MV-4-11 (cell line): ENCODE measurements at places on chromosomes 1 and 21.

GRCh38 chr1:205375835-205376545 is 19.3 kb upstream of the KLHDC8A start:
- DNase-seq, result no peak

GRCh38 chr1:156226116-156226538 is 13.3 kb downstream of the PMF1 start:
- peak; percentile 80 for DNase-seq

DNA sequence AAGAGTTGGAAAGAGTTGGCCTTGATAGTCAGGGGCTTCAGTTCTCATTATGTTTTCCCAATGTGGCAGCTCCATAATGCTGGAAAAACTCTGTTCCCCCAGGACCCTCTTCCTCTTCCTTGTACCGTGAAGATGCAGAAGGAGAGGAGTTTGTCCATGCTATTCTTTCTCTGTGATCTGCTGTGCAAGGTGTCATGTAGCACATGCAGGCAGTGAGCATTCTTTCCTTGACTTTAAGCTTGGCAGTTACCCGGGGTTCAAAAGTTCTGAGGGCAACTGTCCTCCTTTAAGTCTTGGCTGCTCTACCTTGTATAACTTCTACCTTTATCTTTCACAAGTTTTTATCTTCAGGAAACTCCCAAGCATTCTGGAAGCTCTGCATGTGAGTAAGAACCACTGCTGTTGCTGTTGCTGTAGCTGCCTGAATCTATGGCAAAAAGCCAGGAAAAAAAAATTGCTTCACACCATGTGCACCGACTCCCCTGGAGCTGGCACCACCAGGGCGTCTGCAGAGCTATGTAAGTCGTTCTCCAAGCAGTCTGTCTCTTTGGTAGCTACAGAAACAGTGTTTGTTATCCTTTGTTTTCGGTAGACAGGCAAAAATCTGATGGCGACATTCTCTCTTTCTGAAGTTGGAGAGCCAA is 42.7 kb upstream of the SLC16A1 start:
- DNase-seq, result peak; percentile 49

GRCh38 chr1:224504297-224505041 is 69.9 kb upstream of the WDR26 start:
- DNase-seq, result no peak

GRCh38 chr1:156992215-156992614 is 53.3 kb downstream of the ARHGEF11 start:
- no peak for DNase-seq

- DNase-seq, result no peak
Measured at GRCh38 chr1:171909711-171910110, 68.4 kb downstream of the DNM3 start.

DNA sequence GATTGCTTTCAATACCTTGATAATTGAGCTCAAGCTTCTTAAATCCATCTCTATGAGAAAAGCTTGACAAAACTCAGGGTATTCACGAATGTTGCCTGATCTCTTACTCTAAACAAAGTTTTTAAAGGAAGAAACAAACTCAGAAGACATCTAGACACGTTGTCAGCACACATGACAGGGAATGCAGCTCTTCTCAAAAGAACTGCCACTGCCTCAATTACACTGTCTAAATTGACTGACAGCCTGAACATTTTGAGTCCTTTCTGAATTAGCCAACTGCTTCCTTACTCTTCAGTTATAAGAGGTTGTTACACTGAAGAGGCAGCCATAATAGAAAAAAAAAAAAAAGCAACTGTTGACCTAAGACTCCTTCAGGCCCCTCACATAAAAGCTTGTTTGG is 1646.7 kb upstream of the B3GALT2 start:
- DNase-seq, result no peak

DNA sequence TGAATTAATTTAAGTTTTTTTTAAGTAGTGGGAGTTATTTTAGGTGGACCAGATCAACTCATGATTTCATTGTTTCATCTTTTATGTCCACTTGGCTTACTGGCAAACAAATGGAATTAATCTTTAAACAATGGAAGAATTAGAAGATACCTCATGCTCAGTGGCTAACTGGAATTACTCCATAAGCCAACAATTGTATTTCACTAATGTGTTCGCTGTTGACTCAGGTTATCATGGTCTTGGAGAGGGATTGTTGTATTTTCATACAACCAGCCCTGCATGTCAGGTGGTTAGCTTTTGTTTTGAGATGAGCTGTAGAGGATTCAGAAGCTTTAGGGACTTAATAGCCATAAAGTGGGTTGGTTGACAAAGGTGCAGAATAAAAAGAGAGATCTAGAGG is 57.2 kb upstream of the HMCN1 start:
- DNase-seq, result no peak

DNA sequence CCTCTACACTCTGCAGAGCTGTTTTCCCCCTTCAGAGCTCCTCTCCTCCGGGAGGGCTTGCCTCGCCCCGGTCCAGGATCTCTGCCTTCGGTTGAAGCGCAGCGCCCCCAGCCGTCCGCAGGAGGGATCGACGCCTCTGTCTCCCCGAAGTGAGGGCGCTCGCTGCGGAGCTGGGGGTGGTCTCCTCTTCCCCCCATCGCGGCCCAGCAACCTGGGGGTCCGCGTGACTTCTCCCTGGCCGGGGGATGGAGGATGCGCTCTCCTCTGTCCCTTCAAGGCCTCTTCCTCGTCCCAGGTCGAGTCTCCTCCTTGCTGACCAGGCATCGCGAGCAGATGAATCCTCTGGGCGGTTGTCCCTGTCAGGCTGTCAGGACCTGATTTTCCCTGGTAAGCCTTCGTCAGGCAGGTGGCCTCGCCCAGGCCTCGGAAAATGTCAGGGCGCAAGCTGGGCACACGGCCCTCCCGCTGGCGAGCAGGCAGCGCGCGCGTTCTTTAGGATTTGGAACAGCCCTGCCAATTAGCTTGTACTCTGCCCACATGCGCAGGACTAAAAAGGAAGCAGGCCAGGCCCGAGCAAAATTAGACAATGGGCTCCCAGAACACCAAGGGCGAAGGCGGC is 90.5 kb downstream of the EDEM3 start:
- DNase-seq, result peak; percentile 4

DNA sequence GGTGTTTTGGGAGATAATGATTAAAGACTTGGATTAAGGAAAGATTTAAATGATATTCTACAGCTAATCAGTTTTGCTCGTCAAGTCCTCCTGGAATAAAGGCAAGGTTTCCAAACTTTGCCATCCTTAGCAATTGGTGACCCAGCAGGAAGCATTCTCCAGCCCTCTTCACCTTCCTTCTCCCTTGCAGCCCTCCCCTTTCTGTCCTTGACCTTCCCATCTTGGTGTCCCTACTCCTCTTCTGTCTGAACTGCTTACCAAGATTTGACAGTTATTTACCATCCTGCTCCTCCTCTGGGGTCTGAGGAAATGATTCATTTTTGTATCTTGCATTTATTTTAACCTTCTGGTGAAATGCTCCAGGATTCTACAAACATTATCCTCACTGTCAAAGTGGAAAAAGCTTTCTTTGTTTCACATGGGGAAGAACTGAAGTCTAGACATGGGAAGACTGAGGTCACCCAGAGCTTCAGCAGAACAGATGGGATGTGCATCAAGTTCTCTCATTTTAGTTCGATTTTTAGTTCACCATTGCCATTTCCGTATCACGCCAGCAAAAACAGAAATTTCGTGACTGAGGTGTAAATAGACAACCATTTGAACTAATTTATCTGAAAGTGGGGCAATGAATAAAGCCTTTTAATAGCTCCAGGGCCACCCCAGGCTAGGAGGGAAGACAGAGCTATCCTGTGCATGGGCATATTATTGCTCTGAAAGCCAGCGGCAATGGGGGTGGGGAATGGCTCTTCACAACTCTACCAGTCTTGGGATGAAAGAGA is 504.4 kb upstream of the PLXNA2 start:
- DNase-seq, result no peak

DNA sequence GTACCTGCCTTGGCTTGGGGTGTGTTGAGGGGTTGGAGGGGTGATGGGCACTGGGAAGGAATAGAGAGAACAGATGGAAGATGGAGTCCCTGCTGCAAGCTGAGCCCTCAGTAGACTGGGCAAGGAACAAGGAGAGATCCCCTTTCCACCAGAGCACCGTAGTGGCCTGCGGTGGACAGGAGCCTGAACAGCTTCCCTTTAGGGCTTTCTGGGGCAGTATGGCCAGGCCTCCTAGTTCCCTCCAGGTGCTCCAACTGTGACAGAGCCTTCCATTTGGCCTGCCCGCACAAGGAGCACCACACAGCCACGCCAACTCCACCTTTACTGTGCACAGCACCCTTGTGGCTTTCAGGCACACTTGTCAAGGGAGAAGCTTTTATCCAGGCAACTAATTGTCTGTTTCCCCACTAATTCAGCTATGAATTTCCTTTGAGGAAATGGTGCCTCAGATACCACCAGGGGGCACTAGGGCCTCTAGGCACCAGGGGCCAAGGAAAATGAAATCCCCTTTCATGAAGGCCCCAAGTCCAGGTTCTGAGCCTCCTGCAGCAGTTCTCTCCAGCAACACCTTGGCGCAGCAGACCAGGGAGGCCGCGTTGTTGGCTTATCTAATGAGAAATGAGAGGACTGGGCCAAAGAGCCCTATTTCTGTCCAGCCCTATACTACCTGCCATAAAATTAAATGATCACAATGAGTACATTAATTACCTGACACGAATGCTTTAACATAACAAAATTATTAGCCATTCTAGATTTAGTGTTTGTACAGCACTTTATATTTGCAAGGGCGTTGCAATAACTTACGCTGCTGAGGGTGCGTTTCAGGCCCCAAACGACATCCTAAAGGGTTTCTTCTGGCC is 23.1 kb upstream of the ERI3 start:
- DNase-seq, result peak; percentile 35

DNA sequence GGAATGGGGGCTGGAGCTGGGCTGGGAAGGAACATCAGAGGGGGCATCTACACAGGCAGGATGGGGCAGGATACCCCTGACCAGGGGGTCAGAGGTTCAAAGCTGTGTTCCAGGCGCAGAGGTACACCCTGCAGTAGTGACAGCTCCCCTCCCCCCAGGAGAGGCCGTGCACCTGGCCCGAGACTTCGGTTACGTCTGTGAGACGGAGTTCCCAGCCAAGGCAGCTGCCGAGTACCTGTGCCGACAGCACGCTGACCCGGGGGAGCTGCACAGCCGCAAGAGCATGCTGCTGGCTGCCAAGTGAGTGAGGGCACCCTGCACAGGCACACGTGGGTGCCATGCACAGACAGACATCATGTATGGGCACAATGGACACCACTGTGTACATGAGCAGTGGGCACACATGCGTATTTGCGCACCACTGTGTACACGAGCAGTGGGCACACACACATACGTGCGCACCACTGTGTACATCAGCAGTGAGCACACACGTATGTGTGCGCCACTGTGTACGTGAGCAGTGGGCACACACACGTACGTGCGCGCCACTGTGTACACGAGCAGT is 17.4 kb downstream of the TFAP2E start:
- DNase-seq, result no peak

GRCh38 chr1:151193856-151194255 is 3.9 kb upstream of the VPS72 start:
- no peak for DNase-seq

GRCh38 chr1:23544444-23545389 is 13.7 kb upstream of the E2F2 start:
- peak; percentile 57 for DNase-seq

DNA sequence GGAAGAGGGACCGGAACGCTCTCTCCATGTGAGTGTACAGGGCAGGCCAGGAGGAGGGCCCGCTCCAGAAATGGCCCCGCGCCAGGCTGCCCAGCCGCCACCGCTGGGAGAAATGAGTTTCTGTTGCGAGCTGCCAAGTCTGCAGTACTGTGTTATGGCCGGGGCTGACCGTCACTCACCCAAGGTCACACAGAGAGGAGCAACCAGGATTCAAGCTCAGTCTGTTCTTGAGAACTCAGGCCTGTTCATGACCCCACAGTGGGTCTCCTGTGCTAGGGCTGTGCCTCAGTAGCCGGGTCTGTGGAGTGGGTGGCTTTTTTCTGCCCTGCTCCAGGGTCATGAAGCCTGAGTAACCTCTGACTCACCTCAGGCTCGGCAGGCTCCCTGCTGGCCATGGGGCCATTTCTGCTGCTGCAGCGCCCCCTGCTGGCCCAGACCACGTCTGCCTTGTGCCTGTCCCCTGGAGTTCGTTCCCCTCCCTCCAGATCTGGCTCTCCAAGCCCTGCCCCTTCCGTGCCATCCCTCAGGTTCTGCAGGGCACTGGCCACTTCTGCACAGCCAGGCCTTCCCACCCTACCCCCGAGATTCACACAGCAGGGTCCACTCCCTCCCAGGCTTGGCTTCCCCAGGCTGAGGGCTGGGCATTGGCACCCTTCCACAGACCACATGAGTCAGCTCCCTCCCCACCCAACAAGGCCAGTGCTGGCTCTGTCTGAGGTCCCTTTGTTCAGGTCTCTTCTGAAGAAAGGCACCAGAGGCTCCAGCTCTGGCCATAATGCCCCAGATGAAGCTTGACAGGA is 51.8 kb downstream of the EDN2 start:
- DNase-seq, result peak; percentile 78

DNA sequence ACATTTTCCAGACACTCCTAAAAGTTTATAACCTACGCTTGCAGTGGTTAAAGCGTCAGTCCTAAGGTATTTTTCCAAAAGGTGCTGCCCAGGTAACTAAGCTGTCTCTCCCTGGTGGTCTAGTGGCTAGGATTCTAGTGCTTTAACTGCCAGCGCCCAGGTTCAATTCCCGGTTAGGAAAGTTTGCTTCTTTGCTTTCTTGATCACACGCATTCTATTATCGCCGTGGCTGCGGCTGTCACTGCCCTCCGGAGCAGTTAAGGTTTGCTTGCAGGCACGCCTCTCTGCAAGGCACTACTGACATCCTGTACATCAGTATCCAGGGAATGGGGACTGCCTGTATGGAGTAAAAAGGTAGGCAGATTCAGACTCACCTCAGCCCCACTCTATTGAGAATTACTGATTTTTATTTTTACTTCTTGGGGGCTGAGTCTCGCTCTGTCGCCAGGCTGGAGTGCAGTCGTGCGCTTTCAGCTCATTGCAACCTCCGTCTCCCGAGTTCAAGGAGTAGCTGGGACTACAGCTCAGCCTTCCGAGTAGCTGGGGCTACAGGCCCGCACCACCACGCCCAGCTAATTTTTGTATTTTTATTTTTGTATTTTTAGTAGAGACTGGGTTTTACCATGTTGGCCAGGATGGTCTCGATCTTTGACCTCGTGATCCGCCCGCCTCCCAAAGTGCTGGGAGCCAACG is 53.2 kb upstream of the CFAP126 start:
- DNase-seq, result no peak

DNA sequence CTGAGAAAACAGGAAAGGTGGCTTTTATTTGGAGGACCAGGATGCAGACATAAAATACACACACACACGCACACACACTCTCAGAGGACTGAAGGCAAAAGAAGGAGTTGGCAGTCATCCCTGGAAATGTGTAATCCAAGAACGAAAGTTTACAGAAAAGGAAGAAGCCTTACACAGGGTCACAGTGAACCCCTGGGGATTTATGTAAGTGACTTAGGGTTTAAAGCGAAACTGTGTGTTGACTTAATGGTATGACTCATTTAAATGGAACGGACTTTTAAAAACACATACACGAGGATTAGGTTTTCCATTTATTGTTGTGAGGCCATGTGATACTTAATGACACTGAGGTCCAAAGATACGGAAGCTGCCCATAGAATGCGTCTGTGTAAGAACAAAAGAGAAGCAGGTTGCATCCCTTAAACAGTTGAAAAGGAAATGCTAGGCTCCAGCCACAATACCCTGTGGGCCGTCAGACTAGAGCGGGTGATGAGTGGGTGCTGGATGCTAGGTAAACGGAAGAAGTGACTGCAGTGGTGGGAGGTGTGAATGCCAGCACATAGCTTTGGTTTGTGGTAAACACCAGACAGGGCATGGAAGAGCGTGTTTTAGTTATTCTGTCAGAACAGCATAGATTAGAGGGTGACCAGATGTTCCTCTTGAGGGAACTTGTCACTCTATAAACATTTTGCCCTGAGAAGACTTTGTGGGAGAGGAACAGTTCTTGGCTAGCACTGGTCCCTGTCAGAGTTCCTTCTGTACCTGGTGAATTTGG is 21.6 kb upstream of the BCL10 start:
- DNase-seq, result peak; percentile 97
